ENCODE measurements at places on chromosomes 13 and 19. TPM values are rescaled to one million over a fixed set of nuclear protein-coding genes. Genes with fewer than 3 reads are reported as not detected.

Gene ZNF823
- 1.9 TPM for total RNA-seq

Gene SLITRK5
- total RNA-seq, result not detected

Gene ZNF578
- total RNA-seq, result 0.85 TPM

Gene ZNF160
- 24.0 TPM for total RNA-seq

Gene C19orf67
- total RNA-seq, result 0.42 TPM

Gene FAM216B
- not detected for total RNA-seq

Gene FXYD7
- 0.40 TPM for total RNA-seq

Measured in activated T-helper 17 cell treated with anti-CD3 and anti-CD28 coated beads, Interleukin-2, amount 50 U/mL, for 72 hours (primary cell).